ENCODE measurements at places on chromosomes 12 and 14. TPM values are rescaled to one million over a fixed set of nuclear protein-coding genes. Genes with fewer than 3 reads are reported as not detected.

YBX3 gene
- 153 TPM for polyA plus RNA-seq

C14orf39 gene
- not detected for polyA plus RNA-seq

AKAP5 gene
- polyA plus RNA-seq = 2.0 TPM

GLT8D2 gene
- 6.4 TPM for polyA plus RNA-seq
